ENCODE measurements at places on chromosomes 2 and 18.

GRCh38 chr2:205705511-205706349, 23.4 kb downstream of the NRP2 start:
- no peak overlapping the region for H3K4me3 ChIP-seq
- no peak for DNase-seq
- peaks cover 49% of the 10 kb centered on the region for H3K4me1 ChIP-seq
- H3K27ac ChIP-seq, result peak overlapping the region; percentile 95

DNA sequence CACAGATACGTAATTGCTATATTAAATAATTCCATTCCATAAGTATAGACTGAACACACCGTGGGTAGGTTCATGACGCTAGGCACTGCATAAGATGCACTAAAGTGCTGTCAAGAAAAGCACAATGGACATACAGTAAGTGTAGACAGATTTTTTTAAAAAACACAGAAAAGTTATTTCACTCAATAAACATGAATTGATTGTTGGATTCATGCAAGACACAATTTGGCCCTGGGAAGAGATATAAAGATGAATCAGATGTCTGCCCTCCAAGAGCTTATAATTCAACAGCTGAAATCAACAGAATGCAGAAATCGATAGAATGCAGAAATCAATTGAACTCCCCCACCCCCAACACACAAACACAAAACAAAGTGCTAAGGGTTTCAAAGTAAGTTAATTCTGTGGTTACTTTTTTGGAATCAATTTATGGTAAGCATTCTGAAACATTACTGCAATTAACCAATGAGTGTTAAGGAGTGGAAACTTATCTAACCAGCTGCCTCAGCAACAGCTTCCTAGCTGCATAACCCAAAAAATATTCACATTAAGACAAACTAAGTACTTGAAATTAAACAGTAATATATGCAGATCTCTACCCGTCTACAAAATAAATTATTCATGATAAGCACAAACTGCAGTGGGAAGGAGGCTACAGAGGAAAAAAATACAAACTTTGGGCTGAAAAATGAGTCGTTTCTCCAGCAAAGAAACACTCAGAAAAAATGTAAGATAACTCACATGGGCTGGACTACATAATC, 1.6 kb downstream of the NBAS start:
- H3K27ac ChIP-seq, result no peak overlapping the region
- peaks cover 5% of the 10 kb centered on the region for H3K36me3 ChIP-seq
- H3K27me3 ChIP-seq, result peaks cover 2% of the 10 kb centered on the region
- peaks cover 41% of the 10 kb centered on the region for H3K4me1 ChIP-seq
- no peak for DNase-seq
- H3K4me3 ChIP-seq, result peak overlapping the region; percentile 71

DNA sequence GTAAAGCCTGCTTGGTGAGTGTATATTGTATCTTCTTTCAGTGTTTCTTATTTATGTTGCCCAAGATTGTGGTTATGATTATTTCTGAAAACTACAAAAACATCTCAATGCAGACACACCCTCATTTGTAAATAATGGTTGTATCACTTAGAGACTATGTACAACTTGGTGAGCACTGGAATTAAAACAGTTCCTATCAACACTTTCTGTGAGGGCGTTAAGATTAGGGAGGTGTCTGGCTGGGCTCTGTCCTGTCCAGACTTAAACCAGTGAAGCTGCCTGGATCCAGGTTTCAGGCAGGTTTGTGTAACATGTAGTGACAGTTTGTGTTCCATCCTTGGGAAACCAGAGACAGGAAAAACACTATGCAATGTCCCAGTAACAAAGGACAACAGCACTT, 49.7 kb downstream of the CTAGE1 start:
- no peaks in the 10 kb centered on the region for H3K4me1 ChIP-seq
- no peak for DNase-seq
- peaks cover 2% of the 10 kb centered on the region for H3K27me3 ChIP-seq
- no peak overlapping the region for H3K4me3 ChIP-seq
- H3K27ac ChIP-seq, result no peak overlapping the region
- no peaks in the 10 kb centered on the region for H3K36me3 ChIP-seq

- H3K36me3 ChIP-seq, result no peaks in the 10 kb centered on the region
- H3K27ac ChIP-seq, result no peak overlapping the region
- no peaks in the 10 kb centered on the region for H3K4me1 ChIP-seq
- no peaks in the 10 kb centered on the region for H3K27me3 ChIP-seq
- no peak overlapping the region for H3K4me3 ChIP-seq
Observed at GRCh38 chr18:8107426-8107825, 501.8 kb upstream of the RAB12 start.

- H3K27me3 ChIP-seq, result peaks cover 2% of the 10 kb centered on the region
- no peaks in the 10 kb centered on the region for H3K4me1 ChIP-seq
- no peak overlapping the region for H3K4me3 ChIP-seq
- no peak overlapping the region for H3K27ac ChIP-seq
Observed at GRCh38 chr18:50749421-50749820, 70.4 kb downstream of the MRO start.

DNA sequence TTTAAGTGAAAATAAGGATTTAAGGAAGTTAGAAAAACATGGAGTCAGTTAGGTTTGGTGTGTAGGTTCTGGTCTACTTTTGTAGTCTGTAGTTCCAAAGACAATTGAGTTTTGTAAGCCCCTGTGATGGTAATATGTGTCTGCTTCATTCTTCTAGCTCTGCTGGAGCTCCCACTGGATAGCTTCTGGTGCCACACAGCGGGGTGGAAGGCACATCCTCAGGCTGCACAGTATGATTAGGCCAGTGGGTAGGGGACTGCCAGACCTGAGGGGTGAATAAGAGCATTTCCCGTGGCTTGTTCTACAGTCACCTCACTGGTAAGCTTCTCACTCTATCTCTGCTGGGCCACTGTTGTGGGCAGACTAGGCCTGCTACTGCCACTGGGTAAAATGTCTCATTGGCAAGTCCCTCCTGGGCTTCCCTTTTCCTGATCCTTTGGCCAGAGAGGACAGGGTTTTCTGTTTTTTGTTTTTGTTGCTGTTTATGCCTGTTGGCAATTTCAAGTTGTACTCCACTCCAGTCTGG, 44.5 kb downstream of the TMEM131 start:
- H3K4me1 ChIP-seq, result peaks cover 27% of the 10 kb centered on the region
- no peak overlapping the region for H3K27ac ChIP-seq
- H3K4me3 ChIP-seq, result no peak overlapping the region
- peaks cover 4% of the 10 kb centered on the region for H3K36me3 ChIP-seq
- H3K27me3 ChIP-seq, result no peaks in the 10 kb centered on the region

- H3K36me3 ChIP-seq, result no peaks in the 10 kb centered on the region
- DNase-seq, result no peak
- H3K27ac ChIP-seq, result no peak overlapping the region
- no peaks in the 10 kb centered on the region for H3K27me3 ChIP-seq
- H3K4me1 ChIP-seq, result no peaks in the 10 kb centered on the region
Observed at GRCh38 chr2:19627359-19627758, 268.9 kb upstream of the OSR1 start.

GRCh38 chr2:121189011-121189410, 96.0 kb downstream of the TFCP2L1 start:
- no peak for DNase-seq
- H3K36me3 ChIP-seq, result no peaks in the 10 kb centered on the region
- H3K4me3 ChIP-seq, result no peak overlapping the region
- peaks cover 1% of the 10 kb centered on the region for H3K27me3 ChIP-seq

- H3K27me3 ChIP-seq, result peaks cover 21% of the 10 kb centered on the region
- DNase-seq, result no peak
- no peaks in the 10 kb centered on the region for H3K4me1 ChIP-seq
- no peaks in the 10 kb centered on the region for H3K36me3 ChIP-seq
Observed at GRCh38 chr2:232473467-232473890, 14.2 kb downstream of the ECEL1 start.

GRCh38 chr2:2645162-2645855, 314.2 kb upstream of the MYT1L start:
- H3K4me1 ChIP-seq, result peaks cover 25% of the 10 kb centered on the region
- no peaks in the 10 kb centered on the region for H3K36me3 ChIP-seq
- DNase-seq, result no peak
- H3K27me3 ChIP-seq, result peaks cover 2% of the 10 kb centered on the region

DNA sequence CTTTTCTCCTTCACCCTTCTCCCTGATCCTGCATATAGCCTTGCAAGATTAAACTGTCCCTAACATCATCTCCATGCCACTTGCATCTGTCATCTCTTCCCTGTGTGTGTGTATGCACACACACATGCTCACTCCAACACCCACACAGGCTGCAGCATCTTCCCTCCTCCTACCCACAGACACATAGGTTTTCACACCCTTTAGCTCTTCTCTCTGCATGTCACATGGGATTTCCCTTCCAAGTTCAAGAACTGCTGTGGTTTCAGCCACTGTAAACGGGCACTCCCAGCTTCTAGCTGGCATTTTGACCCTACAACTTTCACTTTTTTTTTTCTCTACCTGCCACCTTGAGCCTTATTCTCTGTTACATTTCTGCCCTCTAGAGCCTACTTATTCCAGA, 6.4 kb downstream of the CELF4 start:
- H3K27me3 ChIP-seq, result peaks cover 22% of the 10 kb centered on the region
- no peaks in the 10 kb centered on the region for H3K4me1 ChIP-seq
- H3K27ac ChIP-seq, result no peak overlapping the region
- no peaks in the 10 kb centered on the region for H3K36me3 ChIP-seq
- H3K4me3 ChIP-seq, result no peak overlapping the region

- H3K36me3 ChIP-seq, result peaks cover 10% of the 10 kb centered on the region
- no peaks in the 10 kb centered on the region for H3K27me3 ChIP-seq
Observed at GRCh38 chr2:168183308-168183997, 63.9 kb downstream of the STK39 start.

GRCh38 chr2:103887625-103888024, 966.3 kb upstream of the POU3F3 start:
- H3K36me3 ChIP-seq, result no peaks in the 10 kb centered on the region
- no peak overlapping the region for H3K27ac ChIP-seq
- H3K27me3 ChIP-seq, result no peaks in the 10 kb centered on the region
- DNase-seq, result no peak
- no peak overlapping the region for H3K4me3 ChIP-seq

- H3K27me3 ChIP-seq, result peaks cover 14% of the 10 kb centered on the region
- H3K4me1 ChIP-seq, result no peaks in the 10 kb centered on the region
- H3K27ac ChIP-seq, result no peak overlapping the region
- no peak for DNase-seq
Observed at GRCh38 chr2:75609937-75610508, 36.6 kb upstream of the MRPL19 start.

- H3K27ac ChIP-seq, result no peak overlapping the region
- H3K4me1 ChIP-seq, result peaks cover 7% of the 10 kb centered on the region
Observed at GRCh38 chr2:238158018-238158508, 707 bp upstream of the ERFE start.

DNA sequence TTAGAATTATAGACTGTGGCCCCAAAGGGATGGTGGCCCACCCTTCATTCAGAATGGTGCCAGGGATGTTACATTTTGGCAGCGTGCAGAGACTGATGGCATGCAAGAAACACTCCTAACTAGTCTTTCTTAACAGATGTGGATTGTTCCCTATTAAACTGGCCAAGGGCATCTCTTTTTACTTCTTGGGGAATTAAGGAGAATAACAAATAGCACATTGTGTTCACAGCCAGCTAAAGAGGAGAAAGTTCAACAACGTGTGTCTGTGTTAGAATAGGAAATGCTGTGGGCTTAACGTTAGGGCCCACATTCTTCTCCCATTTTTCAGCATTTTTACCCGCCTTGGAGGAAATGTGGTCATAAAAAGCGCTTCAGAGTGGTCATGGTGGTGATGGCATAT, 404.8 kb downstream of the CDH2 start:
- DNase-seq, result no peak
- no peaks in the 10 kb centered on the region for H3K27me3 ChIP-seq
- H3K36me3 ChIP-seq, result no peaks in the 10 kb centered on the region

GRCh38 chr2:61604433-61604832, 66.3 kb upstream of the XPO1 start:
- H3K27ac ChIP-seq, result no peak overlapping the region
- no peaks in the 10 kb centered on the region for H3K27me3 ChIP-seq
- H3K36me3 ChIP-seq, result no peaks in the 10 kb centered on the region
- no peaks in the 10 kb centered on the region for H3K4me1 ChIP-seq
- no peak for DNase-seq

DNA sequence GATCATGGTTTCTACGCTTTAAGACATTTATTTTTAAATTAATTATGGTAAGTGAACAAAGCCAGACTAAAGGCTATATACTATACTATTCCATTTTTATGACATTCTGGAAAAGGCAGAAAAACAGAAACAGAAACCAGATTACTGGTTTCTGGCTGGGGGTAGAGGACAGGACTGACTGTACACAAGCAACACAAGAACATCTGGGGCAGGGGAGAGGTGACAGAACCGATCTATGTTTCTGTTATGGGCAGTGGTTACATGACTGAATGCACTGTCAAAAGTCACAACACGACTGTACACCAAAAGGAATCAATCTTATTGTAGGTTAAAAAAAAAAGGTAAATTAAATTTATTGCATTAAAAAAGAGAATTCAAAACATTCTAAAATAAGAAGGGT, 64.7 kb downstream of the PTPN2 start:
- H3K36me3 ChIP-seq, result peaks cover 50% of the 10 kb centered on the region
- H3K27ac ChIP-seq, result peak overlapping the region; percentile 35
- no peaks in the 10 kb centered on the region for H3K27me3 ChIP-seq

DNA sequence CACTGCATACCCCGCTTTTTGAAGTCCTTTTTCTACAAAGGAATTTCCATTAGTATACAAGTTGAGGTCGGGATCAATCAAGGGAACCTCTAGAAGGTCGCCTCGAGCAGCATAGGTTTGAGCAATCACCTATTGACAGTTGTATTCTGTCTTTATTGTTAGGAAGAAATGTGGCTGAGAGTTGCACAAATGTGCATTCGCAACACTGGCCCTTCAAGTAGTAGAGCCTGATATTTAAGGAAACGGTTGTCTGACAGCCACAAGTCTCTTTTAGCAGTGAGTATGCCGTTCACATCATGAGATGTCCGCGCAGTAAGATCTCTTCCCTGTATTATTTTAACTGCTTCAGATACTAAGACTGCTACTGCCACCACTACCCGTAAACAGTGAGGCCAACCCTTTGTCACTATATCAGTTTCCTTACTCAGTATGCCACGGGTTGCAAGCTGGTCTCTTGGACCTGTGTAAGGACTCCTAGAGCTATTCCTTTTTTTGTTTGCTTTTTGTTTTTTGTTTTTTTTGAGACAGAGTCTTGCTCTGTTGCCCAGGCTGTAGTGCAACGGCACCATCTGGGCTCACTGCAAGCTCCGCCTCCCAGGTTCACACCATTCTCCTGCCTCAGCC, 10.0 kb upstream of the STARD7 start:
- no peaks in the 10 kb centered on the region for H3K27me3 ChIP-seq
- no peak for DNase-seq
- no peak overlapping the region for H3K27ac ChIP-seq
- H3K4me3 ChIP-seq, result no peak overlapping the region
- H3K4me1 ChIP-seq, result no peaks in the 10 kb centered on the region

GRCh38 chr2:206208900-206209299, 49.2 kb downstream of the EEF1B2 start:
- H3K27ac ChIP-seq, result no peak overlapping the region
- no peaks in the 10 kb centered on the region for H3K36me3 ChIP-seq
- H3K4me3 ChIP-seq, result no peak overlapping the region
- peaks cover 5% of the 10 kb centered on the region for H3K27me3 ChIP-seq
- no peak for DNase-seq
